HCT116 (cell line): ENCODE measurements at places on chromosomes 4 and X. TPM values are rescaled to one million over a fixed set of nuclear protein-coding genes. Genes with fewer than 3 reads are reported as not detected.

HEPH gene
- total RNA-seq: 0.44 TPM

GLUD2 gene
- total RNA-seq: 0.22 TPM

PPP1R2C gene
- total RNA-seq: not detected

SHOX gene
- not detected for total RNA-seq

PCDH10 gene
- total RNA-seq: not detected

CENPE gene
- total RNA-seq: 31.3 TPM

SLC10A6 gene
- total RNA-seq: not detected

RPS6KA3 gene
- total RNA-seq: 35.5 TPM

ARHGAP36 gene
- not detected for total RNA-seq

GAGE12E gene
- not detected for total RNA-seq

DIPK2B gene
- not detected for total RNA-seq

TMEM31 gene
- total RNA-seq: not detected

- DNase-seq: no peak
These were observed 1011.7 kb upstream of the PCDH7 start for GRCh38 chr4:29708473-29708872.

- no peak for DNase-seq
These were observed 5.5 kb downstream of the SPRY1 start for GRCh38 chr4:123402121-123402465.

DNA sequence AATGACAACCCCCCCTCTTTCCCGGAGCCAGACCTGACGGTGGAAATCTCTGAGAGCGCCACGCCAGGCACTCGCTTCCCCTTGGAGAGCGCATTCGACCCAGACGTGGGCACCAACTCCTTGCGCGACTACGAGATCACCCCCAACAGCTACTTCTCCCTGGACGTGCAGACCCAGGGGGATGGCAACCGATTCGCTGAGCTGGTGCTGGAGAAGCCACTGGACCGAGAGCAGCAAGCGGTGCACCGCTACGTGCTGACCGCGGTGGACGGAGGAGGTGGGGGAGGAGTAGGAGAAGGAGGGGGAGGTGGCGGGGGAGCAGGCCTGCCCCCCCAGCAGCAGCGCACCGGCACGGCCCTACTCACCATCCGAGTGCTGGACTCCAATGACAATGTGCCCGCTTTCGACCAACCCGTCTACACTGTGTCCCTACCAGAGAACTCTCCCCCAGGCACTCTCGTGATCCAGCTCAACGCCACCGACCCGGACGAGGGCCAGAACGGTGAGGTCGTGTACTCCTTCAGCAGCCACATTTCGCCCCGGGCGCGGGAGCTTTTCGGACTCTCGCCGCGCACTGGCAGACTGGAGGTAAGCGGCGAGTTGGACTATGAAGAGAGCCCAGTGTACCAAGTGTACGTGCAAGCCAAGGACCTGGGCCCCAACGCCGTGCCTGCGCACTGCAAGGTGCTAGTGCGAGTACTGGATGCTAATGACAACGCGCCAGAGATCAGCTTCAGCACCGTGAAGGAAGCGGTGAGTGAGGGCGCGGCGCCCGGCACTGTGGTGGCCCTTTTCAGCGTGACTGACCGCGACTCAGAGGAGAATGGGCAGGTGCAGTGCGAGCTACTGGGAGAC lies 1.6 kb downstream of the PCDH10 start:
- no peak for DNase-seq

- DNase-seq: no peak
These were observed at the start of gene ZFX for GRCh38 chrX:24149351-24150050. TSS of gene ZFX (plus strand) at chrX:24149729. CDS start at chrX:24172743, 23,014 bp downstream.

- no peak for DNase-seq
These were observed 10.1 kb downstream of the HS3ST1 start for GRCh38 chr4:11418610-11419009.

DNA sequence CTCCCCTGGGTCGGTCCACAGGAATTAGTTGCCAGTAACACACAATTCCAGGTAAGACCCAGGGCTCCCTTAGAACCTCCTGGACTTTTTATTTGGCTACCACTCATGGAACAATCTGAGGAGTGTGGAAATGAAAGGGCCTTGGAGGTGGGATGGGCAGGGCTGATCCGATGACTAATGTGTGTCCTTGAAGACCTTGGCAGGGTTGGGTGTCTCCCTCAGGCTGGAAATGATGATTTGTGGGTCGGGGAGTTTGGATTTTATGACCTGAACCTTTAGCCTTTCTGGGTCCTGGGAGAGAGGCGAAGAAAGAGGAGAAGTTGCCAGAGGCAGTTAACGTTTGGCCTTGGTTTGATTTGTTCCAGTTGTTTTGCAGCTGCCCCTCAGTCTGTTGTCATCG lies 425.0 kb downstream of the MID1IP1 start:
- no peak for DNase-seq

DNA sequence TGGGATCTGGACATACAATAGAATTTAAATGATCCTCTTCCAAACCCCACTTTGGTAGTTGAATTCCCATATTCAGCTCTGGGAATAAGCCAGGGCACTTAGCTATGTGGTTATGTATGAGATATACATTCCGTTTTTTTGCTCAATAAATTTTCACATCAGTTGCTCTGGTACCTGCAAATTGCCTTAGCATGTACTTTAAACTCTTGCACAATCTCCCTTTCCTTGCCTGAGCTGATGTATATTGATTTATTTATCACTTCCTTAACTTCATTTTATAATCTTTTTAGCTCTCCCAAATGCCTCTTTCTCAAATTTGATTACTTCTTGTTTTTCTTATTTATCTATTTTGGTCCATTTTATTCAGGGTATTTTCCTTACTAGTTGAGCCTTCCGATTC lies 90.1 kb upstream of the AGA start:
- DNase-seq: no peak

- no peak for DNase-seq
These were observed 22.5 kb downstream of the RWDD4 start for GRCh38 chr4:183636503-183636902.

DNA sequence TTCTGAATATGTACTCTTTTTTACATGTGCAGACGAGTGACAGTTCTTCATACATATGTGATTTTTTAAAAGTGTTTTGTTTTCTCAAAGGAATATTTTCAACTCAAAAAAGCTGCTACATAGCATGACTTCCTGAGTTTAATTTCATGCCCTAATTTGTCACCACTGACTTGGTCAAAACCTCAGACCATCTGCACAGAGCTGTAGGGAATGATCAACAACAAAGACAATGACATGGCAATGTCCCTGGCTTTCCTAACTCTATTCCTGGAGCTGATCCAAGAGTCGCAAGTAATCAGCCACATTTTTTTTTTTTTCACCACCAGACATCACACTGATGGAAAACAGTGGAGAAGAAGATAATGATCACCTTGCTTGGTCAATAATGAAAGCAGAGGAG lies 97.7 kb downstream of the TMA16 start:
- DNase-seq: no peak

GRCh38 chr4:156962528-156962974 lies 9.0 kb downstream of the PDGFC start:
- DNase-seq: no peak

GRCh38 chrX:119190831-119191230 lies 45.3 kb upstream of the PGRMC1 start:
- no peak for DNase-seq

GRCh38 chrX:73847100-73847499 lies 284.1 kb downstream of the CHIC1 start:
- DNase-seq: no peak

DNA sequence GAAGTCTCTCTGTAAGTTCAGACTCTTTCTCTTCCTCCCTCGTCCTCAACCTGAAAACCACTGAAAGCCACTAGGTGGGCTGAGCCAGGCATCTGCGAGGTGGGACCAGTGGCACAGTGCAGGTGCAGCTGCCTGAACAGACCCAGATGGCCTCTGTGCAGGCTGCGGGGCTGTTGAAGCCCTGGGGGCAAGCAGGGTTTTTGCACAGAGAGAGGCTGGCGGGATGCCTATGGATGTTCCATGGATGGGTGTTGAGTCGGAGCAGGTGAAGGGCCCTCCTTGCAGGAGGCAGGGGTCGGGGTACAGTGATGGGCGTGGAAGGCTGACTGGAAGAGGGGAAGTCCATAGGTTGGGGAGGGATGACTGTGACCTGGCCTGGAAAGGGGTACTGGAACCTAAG lies 350.2 kb upstream of the FAT1 start:
- no peak for DNase-seq

DNA sequence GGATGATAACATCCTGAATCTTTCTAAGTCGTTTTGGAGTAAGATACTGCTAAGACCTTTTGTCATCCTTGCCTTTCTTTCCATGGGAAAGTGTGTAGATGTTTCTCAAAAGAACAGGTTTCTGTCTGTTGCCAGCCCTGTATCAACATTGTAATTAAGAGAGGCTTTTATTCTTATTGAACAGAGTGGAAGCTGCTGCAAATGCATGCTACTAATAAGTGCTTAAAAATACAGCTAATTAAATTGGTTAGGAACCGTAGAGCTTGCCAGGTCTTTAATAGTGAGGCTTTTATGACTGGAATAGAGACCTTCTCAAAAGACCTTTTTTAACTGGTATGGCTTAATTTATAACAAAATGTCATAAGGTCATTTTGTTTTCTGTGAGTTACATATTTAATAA lies 34.4 kb downstream of the INTU start:
- DNase-seq: no peak

DNA sequence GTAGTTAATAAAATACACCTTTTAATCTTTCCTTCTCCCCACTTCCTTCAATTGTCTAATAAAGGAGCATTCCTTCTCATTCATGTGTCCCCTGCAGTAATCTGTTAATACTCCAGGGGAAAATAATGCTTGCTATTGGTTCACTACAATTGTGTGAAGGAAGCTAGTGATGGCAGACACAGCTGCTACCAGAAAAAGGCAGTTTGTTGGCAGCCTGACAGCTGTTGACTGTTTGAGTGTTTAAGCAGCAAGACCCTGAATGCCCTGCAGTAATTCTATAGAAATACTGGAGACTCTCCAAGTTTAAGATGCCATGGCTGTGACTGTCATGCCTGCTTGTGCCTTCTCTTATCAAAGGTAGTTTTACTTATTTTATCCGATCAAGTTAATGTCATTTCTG lies 359.5 kb downstream of the C4orf33 start:
- no peak for DNase-seq

- no peak for DNase-seq
These were observed 436.2 kb downstream of the FAT4 start for GRCh38 chr4:125750828-125751466.

GRCh38 chrX:136039968-136040367 lies 54.7 kb downstream of the SLC9A6 start:
- no peak for DNase-seq

- no peak for DNase-seq
These were observed 139.3 kb upstream of the FRMPD4 start for GRCh38 chrX:11998944-11999343.

DNA sequence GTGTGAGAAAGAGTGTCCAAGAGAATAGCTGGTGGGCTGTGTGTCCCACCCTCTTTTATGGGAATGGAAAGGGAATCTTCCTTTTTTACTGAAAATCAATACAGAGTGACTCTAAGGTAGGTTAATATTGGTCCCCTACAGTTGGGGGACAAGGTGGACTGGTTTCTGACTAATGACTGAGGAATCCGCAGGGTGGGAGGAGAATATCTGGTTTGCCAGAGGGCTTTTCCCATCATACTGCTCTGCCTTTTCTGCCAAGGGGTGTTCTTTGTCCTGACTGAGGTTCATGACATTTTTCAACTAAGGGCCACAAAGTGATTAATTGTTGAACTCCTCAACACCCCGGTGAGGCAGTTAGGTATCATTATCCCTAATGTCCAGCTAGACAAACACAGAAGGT lies 261.6 kb downstream of the SPATA18 start:
- peak; percentile 21 for DNase-seq

- DNase-seq: no peak
These were observed 3.4 kb downstream of the WFS1 start for GRCh38 chr4:6272863-6273660.

DNA sequence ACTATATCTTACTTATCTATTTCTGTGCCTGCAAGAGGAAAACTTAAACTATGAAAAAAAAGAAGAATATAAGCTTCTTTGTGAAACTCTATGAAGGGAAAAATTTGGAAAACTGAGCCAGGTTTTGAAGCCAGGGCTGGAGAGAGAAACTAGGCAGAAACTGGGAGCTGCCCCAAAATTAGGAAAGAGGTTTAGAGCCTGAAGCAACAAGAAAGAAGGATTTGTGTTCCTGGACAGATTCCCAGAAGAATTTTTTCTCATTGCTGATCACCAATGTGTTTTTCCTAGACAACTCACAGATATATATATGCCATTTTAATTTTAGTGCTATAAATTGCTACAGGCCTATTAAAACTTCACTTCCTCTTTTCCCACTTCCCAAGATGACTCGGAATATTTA lies 245.0 kb upstream of the GEMIN8 start:
- DNase-seq: no peak

DNA sequence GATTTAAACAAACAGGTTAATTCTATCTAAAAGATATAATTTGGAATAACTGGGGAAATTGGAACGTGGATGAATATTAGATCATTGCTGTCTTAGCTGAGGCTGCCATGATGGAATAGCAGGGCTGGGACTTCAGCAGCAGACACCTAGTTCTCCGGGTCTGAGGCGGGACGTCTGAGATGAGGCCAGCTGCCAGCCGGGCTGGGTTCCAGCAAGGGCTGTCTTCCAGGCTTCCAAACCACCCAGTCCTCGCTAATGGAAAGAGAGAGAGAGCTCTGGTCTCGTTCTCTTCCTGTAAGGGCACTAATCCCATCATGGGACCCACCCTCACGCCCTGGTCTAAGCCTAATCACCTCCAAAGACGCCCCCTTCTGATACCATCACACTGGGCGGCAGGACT lies 85.7 kb downstream of the ADRA2C start:
- no peak for DNase-seq

GRCh38 chr4:170758988-170759387 lies 669.2 kb upstream of the AADAT start:
- DNase-seq: no peak

DNA sequence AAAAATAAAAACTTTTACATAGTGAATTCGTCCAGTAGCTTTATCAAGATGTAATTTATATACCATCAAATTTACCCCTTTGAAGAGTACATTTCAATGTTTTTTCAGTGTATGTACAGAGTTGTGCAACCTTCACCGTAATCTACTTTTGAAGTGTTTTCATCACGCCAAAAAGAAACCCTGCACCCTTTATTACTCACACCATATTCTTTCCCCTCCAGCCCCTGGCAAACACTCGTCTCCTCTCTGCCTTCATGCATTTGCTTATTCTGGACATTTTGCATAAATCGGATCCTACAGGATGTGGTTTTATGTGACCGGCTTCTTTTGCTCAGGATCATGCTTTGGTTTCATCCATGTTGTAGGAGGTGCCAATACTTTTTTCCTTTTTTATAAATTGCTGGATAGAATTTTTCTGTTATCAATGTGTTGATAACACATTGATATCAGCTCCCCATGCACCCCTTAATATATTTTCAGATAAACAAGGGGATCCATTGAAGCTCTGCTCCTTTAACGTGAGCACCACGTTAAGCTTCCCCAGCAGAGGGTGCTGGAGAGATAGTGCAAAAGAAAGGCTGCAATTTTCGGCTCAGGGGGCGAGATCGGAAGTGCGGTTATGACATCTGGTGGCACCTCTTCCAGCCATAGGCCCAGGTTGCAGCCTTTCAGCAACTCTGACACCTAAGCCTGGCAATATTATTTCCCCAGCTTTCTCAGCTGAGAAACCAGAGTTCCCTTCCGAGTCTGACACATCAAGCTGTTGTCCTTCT lies 100.1 kb upstream of the VCX3B start:
- no peak for DNase-seq

- no peak for DNase-seq
These were observed 379.5 kb upstream of the GALNTL6 start for GRCh38 chr4:171433674-171434073.

- DNase-seq: no peak
These were observed 39.2 kb downstream of the ARHGAP24 start for GRCh38 chr4:85514117-85514516.

GRCh38 chr4:147658501-147658900 lies 25.5 kb downstream of the PRMT9 start:
- no peak for DNase-seq
